ENCODE measurements at places on chromosomes 11 and 22.

DNA sequence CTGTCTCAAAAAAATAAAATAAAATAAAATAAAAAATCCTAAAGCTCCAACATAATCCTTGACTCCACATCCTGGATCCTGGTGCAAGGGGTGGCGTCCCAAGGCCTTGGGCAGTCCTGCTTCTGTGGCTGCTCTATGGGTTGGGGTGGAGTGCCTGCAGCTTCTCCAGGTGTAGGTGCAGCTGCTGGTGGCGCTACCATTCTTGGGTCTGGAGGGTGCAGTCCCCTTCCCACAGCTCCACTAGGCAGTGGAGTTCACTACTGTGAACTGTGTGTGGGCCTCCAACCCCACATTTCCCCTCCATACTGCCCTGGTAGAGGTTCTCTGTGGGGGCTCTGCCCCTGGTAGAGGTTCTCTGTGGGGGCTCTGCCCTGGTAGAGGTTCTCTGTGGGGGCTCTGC, 6.9 kb upstream of the TBC1D22A start:
- DNase-seq, result no peak

DNA sequence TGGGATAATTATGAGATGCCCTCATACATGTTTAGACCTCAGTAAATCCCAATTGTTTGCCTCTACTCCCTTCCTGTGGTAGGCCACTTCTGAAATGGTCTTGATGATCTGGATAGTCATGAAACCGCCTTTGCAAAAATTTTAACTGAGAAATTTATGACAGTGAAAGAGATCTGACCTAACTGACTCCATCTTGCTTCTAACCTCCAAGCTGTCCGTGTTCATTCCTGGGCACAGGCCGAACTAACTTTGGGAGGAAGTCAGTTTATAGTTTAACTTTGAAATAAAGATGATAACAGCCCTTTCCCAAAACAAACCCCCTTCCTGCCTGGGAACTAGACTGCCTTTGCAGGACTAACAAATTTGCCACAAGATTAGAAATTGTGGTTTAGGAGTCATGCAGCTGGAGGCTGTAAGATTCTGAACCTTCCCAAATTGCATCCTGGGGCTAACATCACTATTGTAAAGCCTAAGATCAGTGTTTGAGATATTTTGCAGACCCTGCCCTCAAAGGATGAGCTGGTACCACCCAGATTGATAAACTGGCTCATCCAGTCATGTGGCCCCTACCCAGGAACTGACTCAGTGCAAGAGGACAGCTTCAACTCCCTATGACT, 19.9 kb upstream of the CTR9 start:
- no peak for DNase-seq

DNA sequence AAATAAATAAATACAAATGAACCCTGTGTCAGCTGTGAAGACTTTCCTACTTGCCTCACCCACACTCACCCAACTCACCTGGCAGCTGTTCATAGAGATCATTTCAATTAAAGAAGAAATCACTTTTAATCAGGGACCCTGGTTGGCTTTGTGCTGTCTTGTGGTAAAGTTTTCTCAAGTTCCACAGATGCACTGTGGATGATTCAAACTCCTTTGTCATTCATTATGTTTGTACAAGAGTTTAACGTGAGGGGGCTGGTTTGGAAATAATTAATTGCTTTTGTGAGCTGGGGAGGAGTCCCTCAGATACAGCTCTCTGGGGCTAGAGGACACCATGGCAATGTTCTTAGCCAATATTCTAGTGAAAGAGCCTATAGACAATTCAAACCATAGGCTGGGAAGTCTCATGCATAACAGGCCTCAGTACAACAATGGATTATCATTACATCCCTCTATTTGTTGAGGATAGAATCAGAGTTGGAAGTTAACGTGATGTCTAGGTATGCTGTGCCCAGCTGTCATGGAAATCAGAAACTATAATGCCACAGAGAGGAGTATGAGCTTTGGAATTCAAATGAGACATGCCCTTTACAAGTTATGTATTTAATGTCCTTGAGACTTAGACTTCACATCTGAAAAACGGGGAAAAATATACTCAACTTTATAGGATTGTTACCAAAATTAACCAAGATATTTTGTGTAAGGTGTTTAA, 698.5 kb downstream of the KCNA4 start:
- DNase-seq, result no peak

- no peak for DNase-seq
Observed at GRCh38 chr22:30471616-30472318, at the start of gene SEC14L3. TSS of gene SEC14L3 (minus strand) at chr22:30472017. CDS start at chr22:30471958, 59 bp downstream.

- no peak for DNase-seq
Observed at GRCh38 chr22:26981111-26981510, 323.7 kb downstream of the MIAT start.
